Esophagus squamous epithelium (tissue), 5 donors: ENCODE measurements at places on chromosomes 7 and 10.

GRCh38 chr10:125768219-125768855, 7.3 kb downstream of the MMP21 start:
- DNase-seq: no peak

DNA sequence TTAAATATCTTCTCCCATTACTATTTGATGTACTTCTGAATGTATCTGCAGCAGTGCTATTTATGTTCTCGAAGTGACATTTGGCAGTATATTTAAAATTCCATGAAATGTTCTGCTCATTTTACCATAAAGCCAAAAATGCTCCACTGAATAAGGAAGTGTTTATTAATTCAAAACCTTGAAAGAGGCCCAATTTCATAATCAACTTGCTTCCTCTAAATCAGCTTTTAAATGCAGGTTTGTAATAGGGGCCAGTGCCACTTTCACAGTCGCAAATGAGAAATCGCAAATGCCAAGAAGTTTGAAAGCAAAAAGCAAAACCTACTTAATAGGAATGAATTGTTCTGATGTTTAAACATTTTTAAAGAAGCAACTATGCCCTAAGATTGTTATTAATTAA, 11.4 kb downstream of the NHLRC2 start:
- no peak for DNase-seq

GRCh38 chr10:101292194-101293006, 61.6 kb upstream of the BTRC start:
- DNase-seq: no peak

DNA sequence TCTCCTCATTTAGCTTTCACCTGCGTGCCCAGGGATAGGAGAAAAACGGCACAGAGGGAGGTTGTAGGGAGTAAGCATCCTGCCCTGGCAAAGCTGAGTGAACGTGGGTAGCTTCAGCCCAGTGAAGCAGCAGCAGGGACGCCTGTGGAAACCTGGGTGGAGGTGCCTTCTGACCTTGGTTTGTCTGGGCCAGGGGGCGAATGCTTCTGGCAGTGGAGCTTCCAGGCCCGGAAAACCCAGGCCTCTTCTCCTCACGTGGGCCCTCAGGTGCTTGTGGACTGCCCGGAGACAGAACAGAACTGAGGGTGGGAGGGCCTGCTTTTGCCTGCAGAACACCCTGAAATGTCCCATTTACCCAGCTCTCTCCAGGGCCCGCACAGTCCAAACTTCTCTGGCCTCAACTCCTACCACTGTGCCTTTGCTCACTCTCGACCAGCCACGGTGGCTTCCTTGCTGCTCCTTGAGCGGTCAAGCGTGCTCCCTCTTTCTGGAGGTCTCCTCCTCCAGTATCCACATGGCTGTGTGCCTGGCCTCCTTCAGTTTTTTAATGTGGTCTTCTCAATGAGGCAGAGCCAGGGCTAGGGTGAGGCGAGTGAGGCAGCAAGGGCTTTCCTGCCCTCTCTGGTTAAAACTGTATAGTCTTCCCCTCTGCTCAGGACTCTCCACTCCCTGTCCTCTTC, 62.4 kb downstream of the TMEM209 start:
- DNase-seq: no peak

- DNase-seq: no peak
These were observed 131.7 kb downstream of the DYNC1I1 start for GRCh38 chr7:95904099-95904498.
